ENCODE measurements at places on chromosomes 1 and 21.

DNA sequence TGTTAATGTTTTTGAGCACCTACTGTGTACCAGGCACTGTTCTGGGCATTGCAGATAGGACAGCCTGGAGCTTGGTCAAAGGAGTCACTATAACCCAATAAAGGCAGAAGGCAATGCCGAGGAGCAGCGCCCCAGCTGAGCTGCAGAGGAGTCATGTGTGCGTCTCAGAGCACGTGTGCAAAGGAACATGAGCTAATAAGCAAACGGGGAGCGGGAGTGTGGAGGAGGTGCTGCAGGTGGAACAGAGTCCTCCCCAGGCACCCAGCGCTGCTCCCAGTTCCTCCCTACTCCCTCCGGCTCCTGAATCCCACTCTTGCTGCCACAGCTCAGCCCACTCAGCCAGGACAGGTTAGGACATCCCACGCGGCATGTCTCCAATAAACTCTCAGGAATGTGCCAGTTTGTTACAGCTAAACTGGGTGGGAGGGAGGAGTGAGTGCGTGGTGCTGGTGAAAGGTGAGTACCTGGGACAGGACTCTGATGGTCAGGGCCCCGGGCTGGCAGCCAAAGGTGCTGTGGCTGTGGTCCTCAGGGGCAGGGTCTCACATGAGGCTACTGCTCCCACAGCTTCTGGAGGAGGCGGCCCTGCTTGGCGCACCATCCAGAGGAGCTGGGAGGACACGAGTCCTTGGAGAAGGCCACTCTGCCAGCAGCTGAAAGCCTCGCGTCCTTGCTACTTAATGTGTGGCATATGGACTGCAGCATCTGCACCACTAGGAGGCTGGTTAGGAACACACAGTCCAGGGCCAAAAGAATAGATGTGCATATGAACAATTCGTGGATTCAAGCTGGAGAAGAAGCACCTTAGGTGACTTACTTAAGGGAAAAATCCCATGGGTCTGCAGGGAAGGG lies 52.3 kb downstream of the GRIK3 start:
- no peak for DNase-seq

- peak; percentile 82 for DNase-seq
These were observed 110.8 kb downstream of the LACTBL1 start for GRCh38 chr1:22861764-22862440.

- peak; percentile 53 for DNase-seq
These were observed 868 bp downstream of the PPP1R12B start for GRCh38 chr1:202349206-202349928.

GRCh38 chr1:180849031-180849775 lies 63.5 kb upstream of the KIAA1614 start:
- no peak for DNase-seq

DNA sequence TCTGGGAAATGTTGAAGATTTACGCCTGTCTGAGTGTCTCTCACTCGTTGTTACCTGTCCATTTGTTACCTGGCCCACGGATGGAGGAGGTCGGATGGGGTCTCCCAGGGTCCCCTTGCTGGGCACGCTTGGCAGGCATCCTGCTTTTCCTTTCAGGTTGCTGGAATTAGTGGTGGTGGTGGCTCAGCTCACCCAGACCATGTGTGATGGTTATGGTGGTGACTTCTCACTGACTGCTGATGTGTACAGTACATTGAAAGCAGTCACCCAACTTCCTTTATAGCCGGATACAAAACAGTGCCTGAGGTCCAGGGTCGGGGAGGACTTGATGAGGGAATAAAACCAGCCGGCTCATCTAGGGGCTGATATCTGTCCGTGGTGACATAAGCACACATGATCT lies 19.5 kb downstream of the MAPKAPK2 start:
- DNase-seq, result no peak
